Esophagus (tissue), 2 donors: ENCODE measurements at places on chromosomes 7 and 10. TPM values are rescaled to one million over a fixed set of nuclear protein-coding genes. Genes with fewer than 3 reads are reported as not detected.

Gene METTL2B
- polyA plus RNA-seq = 8.2 TPM

Gene FAM180A
- polyA plus RNA-seq = 0.55 TPM

Gene KIF11
- 7.1 TPM for polyA plus RNA-seq

Gene CPN1
- polyA plus RNA-seq = not detected

Gene MYL10
- polyA plus RNA-seq = not detected

Gene GAD2
- 0.01 TPM for polyA plus RNA-seq

Gene SPDYE2B
- not detected for polyA plus RNA-seq

Gene DPY19L1
- 2.8 TPM for polyA plus RNA-seq

Gene ASIC3
- 1.1 TPM for polyA plus RNA-seq

Gene MMP21
- 0.02 TPM for polyA plus RNA-seq

Gene CEP41
- polyA plus RNA-seq = 2.3 TPM

Gene AASS
- polyA plus RNA-seq = 4.3 TPM

Gene PNLIPRP3
- polyA plus RNA-seq = 7.9 TPM

Gene GATA3
- polyA plus RNA-seq = 0.45 TPM

Gene NAT16
- polyA plus RNA-seq = not detected

Gene SPDYE6
- polyA plus RNA-seq = 0.22 TPM

Gene VSTM2A
- not detected for polyA plus RNA-seq

Gene CNNM1
- polyA plus RNA-seq = 0.81 TPM

Gene MGAM2
- not detected for polyA plus RNA-seq

Gene CNPY1
- polyA plus RNA-seq = not detected
